ENCODE measurements at places on chromosomes 11 and 22. TPM values are rescaled to one million over a fixed set of nuclear protein-coding genes. Genes with fewer than 3 reads are reported as not detected.

OR6T1 gene
- not detected for total RNA-seq

MPST gene
- 20.1 TPM for total RNA-seq

DNA sequence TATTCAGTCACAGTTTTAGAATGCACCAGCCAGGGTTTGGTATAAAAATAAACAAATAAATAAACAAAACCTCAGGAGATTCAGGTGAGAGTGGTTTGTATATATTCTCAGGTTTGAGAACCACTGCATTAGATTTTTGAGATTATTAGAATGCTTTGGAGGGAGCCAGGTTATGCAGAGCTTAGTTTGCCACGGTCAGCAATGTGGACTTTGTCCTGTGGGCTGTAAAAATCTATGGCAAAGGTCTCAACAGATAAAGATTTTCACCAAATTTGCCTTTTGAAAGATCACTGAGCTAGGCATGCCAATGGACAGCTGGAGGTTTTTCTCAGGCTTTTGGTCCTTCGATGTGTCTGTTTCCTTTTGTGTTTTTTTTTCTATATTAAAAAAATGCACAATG, 650.1 kb upstream of the RAG2 start:
- H3K36me3 ChIP-seq = no peaks in the 10 kb centered on the region
- H3K4me1 ChIP-seq = no peaks in the 10 kb centered on the region

GRCh38 chr11:71198141-71198822, 54.1 kb downstream of the SHANK2 start:
- H3K36me3 ChIP-seq = no peaks in the 10 kb centered on the region
- DNase-seq = no peak
- no peaks in the 10 kb centered on the region for H3K4me1 ChIP-seq
- no peaks in the 10 kb centered on the region for H3K27me3 ChIP-seq

- DNase-seq = no peak
- H3K36me3 ChIP-seq = no peaks in the 10 kb centered on the region
- no peak overlapping the region for H3K4me3 ChIP-seq
- no peaks in the 10 kb centered on the region for H3K4me1 ChIP-seq
Measured at GRCh38 chr22:28283068-28283654, 364.1 kb upstream of the PITPNB start.

DNA sequence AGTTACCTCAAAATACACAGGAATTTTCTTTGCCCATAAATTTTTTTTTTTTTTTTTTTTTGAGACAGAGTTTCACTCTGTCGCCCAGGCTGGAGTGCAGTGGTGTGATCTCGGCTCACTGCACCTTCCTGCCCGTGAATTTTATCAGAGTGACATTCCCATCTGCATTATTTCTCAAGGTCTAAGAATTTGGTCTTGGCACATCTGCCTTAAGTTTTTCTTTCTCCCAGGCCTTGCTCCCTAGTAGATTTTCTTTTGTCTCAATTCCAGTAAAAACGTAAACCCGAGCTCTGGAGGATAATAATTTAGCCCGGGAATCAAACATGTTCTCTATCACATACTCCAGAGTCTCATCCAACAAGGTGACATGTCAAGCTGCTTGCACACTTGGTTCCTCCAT, 12.4 kb downstream of the TRIM6 start:
- H3K4me1 ChIP-seq = no peaks in the 10 kb centered on the region
- no peaks in the 10 kb centered on the region for H3K36me3 ChIP-seq
- no peaks in the 10 kb centered on the region for H3K27me3 ChIP-seq
- DNase-seq = no peak

- H3K36me3 ChIP-seq = no peaks in the 10 kb centered on the region
- H3K27ac ChIP-seq = no peak overlapping the region
- no peak overlapping the region for H3K4me3 ChIP-seq
- no peaks in the 10 kb centered on the region for H3K27me3 ChIP-seq
Measured at GRCh38 chr22:19709063-19709769, 5.1 kb upstream of the SEPTIN5 start.

- DNase-seq = no peak
- no peaks in the 10 kb centered on the region for H3K36me3 ChIP-seq
- H3K27me3 ChIP-seq = no peaks in the 10 kb centered on the region
- no peaks in the 10 kb centered on the region for H3K4me1 ChIP-seq
- H3K4me3 ChIP-seq = no peak overlapping the region
Measured at GRCh38 chr11:92696076-92696475, 273.4 kb upstream of the MTNR1B start.

DNA sequence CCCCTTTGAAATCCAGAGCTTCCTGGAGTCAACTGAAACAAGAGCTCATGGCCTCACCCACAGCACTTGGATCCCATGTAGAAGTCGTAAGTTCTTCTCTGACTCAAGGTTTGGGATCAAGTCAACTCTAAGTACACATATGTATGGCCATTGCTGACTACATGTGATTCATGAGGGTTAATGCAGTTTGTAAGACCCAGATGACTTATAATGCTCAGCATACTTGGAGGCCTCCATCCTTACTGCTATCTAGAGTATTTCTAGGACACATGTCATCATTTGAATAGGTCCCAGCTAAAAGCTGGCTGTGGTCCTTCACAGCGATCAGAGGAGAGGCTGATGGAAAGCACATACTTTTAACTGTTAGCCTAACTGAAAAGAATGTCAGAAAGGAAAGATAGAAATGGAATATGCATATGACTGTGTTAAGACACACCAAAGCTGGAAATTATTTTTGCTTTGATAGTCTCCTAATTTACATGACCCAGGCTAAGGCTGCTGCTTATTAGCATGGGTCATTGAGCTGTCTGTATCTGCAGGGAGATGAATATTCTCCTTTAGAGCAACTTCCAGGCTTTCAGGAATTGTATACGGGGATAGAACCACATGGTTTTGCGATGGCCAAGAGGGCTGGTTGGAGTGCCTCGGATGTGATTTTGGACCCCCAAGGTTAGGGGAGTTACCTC, 76.3 kb downstream of the NTM start:
- H3K27ac ChIP-seq = no peak overlapping the region
- no peak for DNase-seq
- peaks cover 17% of the 10 kb centered on the region for H3K4me1 ChIP-seq

GRCh38 chr11:69205743-69206612, 50.2 kb downstream of the SMIM38 start:
- H3K27me3 ChIP-seq = peaks cover under 1% of the 10 kb centered on the region
- no peak for DNase-seq
- H3K4me1 ChIP-seq = peaks cover 26% of the 10 kb centered on the region
- no peak overlapping the region for H3K27ac ChIP-seq
- H3K36me3 ChIP-seq = no peaks in the 10 kb centered on the region
- H3K4me3 ChIP-seq = no peak overlapping the region

- no peak overlapping the region for H3K27ac ChIP-seq
- no peak for DNase-seq
- H3K27me3 ChIP-seq = no peaks in the 10 kb centered on the region
- no peaks in the 10 kb centered on the region for H3K36me3 ChIP-seq
Measured at GRCh38 chr11:69321877-69322361, 28.0 kb downstream of the MYEOV start.

All from spinal cord (tissue), 10 donors.